Omental fat pad (tissue), 4 donors: ENCODE measurements at places on chromosomes 13 and 19.

- no peak for DNase-seq
Measured at GRCh38 chr19:43848821-43849220, 21.7 kb downstream of the ZNF283 start.

GRCh38 chr19:14116918-14117578 is 514 bp downstream of the PRKACA start:
- DNase-seq = no peak

DNA sequence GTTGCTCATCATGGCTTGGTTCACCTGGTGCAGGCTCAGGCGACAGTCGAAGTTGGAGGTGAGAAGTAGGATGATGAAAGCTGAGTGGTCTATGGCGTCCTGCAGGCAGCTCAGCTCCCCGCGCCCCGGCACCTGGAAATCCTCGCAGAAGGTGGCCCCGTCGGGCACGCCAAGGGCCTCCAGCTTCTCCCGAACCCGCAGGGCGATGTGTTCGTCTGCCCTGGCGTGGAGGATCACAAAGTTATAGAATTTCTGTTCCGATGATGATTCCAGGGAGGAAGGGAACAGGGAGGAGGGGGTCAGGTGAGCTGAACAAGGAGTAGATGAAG is 14.6 kb downstream of the TICAM1 start:
- no peak for DNase-seq

DNA sequence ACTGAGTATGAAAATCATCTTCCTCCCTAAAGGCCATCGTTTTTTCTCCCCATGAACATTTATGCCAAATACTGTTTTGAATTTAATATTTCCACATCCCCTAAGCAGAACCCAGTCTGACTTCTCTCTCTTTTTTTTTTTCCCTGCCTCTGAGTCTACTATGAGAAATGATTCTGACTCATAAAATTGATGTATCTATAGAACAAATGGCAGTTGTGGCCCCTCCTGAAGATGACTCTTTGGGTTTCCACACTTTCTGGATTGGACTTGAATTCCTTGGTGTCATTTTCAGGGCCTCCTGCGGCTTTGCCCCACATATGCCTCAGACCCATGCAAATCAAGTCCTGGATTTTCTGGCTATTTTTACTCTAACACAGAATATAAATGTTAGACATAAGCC is 22.7 kb upstream of the NAXD start:
- no peak for DNase-seq

DNA sequence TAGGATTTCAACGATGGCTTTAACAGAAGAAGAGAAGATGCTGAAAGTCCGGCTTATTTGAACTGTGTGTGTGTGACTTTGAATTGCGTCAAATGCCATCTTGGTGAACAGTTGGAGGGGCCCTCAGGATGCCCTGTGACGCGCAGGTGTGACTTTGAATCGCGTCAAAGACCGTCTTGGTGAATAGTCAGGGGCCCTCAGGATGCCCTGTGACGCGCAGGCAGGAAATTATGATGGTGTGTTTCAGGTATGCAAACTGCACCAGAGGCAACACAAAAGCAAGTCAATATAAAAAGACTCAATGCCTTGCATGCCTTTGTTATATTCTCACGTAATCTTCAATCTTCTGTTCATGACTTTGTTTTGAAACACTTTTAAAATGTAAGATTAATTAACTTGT is 29.2 kb downstream of the ATP11A start:
- DNase-seq = no peak

DNA sequence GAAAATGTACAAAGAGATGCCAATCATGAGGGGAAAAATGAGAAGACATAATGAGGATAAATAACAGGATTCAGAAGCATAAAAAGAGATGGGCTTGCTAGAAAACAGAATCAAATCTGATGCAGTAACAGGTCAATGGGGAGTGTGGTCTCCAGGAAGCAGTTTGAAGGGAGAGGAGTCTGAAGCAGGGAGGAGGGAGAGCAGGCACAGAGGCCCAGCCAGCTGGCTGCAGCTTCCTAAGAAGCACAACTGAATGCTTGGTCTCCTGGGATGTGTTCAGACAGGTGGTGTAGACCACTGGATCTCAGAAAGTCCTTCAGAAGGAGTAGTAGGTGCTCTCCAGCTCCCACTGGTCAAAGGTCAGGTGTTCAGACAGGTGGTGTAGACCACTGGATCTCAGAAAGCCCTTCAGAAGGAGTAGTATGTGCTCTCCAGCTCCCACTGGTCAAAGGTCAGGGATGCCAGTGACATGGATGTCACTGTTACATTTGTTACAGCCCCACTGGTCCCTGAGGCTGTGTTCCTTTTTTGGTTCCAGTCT is 68.3 kb upstream of the UBAC2 start:
- no peak for DNase-seq

GRCh38 chr13:55869648-55870047 is 1271.1 kb upstream of the PRR20A start:
- no peak for DNase-seq

DNA sequence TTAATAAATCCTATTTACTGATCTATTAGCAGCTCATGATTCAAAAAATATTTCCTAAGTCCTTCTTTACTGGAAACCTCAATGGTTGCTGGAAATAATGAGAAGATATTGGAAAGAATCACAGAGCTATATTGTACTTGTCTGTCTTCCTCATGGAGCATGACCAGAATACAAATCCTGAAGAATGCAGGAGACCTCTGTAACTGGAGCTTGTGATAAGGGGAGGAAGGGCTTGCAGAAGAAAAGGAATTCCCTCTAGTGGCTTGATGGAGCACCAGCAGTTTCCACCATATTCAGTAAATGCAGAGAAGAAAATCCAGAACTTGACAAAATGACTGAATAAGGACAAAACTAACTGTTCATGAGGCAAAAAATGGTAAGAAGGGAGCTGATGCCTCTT is 1333.1 kb downstream of the EFNB2 start:
- no peak for DNase-seq

DNA sequence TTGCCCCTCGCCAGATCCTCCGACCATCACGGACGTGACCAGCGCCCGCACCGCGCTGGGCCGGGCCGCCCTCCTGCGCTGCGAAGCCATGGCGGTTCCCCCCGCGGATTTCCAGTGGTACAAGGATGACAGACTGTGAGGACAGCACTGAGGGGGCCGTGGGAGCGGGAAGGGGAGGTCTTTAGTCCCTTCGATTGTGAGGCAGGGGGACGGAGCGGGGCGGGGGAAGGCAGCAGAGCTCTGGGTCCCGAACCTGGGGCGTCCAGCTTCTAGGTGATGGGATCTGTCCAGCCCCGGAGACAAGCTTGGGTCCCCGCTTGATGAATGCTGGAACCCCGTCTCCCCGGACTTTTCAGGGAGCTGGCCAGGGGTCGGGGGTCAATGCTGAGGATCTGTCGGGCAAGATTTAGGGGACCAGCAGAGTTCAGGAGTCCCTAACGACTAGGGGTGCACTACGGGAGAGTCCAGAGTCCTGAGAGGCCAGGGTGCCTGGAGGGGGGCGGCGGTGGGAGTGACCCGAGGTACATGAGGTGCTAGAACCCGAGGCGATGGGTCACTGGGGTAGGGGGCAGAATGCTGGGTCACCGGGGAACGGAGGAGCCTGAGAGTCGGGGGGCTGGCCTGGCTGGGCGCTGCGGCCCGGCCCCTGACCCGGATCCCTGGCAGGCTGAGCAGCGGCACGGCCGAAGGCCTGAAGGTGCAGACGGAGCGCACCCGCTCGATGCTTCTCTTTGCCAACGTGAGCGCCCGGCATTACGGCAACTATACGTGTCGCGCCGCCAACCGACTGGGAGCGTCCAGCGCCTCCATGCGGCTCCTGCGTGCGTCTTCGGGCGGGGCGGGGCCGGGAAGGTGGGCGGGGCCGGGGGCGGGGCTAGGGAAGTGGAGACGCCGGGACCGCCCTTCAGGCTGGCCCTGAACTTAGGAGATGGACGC is 14.6 kb downstream of the VSIG10L start:
- no peak for DNase-seq

DNA sequence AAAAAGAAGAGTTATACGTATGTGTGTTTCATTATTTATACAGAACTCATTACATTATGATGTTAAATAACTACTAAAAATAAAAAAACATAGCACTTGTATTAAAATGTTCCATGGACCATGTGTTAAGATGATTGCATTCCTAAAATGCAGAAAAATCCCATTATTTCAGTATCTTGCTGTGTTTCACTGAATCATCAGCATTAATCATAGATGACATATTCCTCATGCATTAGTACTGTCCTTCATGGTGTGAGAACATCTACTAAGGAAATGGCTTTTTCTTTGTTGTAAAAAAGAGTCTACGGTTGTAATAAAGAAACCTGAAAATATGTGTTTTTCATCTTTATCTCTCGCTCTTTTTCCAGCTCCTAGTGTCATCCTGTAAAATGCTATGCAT is 416.5 kb downstream of the FGF14 start:
- no peak for DNase-seq

DNA sequence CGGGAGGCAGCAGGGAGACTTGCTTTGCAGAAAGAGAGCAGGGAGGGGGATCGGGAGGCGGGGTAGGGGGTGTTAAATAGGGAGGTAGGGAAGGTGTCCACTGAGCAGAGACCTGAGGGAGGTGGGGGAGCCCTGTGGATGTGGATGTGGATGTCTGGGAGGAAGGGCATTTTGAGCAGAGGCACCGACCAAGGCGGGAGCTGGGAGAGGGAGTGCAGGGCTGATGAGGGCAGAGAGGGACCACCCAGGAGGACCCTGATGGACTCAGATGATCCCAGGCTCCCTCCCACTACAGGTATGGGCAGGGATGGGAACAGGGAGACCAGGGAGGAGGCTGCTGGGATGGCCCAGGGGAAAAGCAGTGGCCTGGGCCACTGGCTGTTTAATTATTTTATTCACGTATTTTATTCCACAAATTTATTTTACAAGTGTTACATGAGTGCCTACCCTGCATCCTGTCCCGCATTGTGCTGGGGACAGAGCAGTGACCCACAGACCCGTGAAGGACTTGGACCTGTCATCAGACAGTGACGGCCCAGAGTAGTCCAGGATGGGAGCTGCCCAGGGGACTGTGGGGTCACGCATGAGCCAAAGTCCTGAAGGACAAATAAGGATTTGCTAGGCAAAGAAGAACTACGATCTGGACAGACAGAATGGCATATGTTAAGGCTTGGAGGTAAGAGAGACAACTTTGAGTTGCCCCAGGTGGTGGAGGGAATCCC is 5.3 kb downstream of the GRAMD1A start:
- DNase-seq = no peak
